ENCODE measurements at places on chromosomes 3 and 15.
A peak's percentile ranks its signal among the peaks of the same experiment; 100 is the strongest.

- no peak for DNase-seq
These were observed 126.2 kb upstream of the ATP10A start for GRCh38 chr15:25989327-25989726.

GRCh38 chr3:119194237-119195150 lies 21.1 kb downstream of the UPK1B start:
- peak; percentile 34 for DNase-seq

GRCh38 chr15:57686657-57687056 lies 19.9 kb upstream of the POLR2M start:
- no peak for DNase-seq

DNA sequence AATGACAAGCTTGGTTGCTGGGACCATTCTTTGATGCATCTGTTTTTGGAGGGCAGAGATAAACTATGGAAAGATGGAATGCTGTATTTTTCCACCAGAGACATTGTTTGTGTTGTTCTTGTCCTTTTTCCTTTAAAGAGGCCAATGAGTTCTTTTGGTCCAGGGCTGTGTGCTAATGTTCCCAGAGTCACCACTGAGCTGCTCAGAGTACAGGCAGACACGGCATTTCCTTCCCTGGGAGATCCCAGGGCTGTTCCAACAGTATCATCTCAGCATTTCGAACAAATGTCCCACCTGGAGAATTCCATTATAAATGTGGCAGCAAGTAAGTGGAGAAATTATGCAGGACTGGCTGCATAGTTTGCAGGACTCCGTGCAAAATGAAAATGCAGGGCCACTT lies 190.6 kb downstream of the IL20RB start:
- DNase-seq: no peak

DNA sequence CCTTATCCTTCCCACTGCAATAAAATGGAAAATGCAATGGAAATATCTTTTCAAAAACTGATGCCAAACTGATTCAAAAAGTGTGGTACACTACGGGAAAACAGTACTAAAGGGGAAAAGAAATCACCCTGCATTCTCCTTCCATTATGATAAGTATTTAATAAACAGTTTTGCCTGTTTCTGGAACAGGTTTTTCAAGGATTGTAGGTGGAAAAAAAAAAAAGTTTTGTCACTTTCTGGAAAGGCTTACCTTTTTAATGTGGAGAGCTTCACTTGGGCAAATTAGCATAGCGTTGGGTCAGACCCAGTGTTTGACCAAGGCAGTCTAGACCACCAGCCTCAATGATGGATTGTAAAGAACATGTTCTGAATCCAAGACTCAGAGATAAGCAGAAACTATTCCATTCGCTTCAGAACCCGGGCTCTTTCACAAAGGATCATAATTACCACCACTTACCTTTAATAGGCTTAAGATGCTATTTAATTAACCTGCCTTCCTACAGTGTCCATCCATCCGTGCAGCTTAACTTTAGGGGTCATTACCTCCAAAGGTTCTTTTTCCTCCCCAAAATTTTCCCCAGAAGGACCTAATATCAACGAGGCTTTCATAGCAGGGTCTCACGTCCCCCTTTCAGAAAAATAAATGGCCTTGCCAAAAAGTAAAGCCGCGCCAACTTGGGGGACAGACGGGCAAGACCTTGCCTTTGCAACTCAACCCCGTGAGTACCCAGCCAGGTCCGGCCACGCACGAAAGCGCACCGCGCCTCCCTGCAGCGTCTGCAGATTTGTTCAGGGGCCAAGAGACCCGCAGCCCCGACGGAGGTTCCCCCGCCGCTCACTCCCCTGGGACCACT lies 1.0 kb downstream of the DCBLD2 start:
- DNase-seq: no peak

- no peak for DNase-seq
These were observed 233.4 kb downstream of the ITPR1 start for GRCh38 chr3:4726549-4726948.

GRCh38 chr15:101390462-101390861 lies 95.4 kb upstream of the SNRPA1 start:
- DNase-seq: no peak

DNA sequence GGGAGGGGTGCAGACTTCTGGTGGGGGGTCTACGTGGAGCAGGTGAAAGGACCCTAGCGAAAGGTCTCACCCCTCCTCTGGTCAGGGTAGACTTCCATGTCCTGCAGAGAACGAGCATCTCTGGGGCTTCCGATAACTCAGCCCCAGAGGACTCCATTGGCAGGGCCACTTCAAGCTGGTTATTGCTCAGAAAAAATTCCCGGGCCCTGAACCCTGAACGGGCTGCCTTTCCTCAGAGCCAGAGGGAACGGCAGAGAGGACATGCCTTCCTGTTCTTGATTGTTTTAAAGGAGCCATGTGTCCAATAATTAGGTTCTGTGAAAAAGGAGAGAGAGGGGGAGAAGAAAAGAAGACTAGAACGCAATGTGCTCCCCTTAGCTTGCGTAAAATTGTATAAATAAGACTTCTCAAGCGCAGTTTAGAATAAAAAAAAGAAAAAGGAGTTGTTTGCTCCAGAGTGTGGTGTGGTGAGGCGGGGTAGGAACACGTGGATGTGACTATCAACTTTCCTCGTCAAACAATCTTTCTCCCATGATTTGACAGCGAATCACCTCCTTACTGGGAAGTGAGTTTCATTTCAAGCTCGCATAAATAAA lies 193.4 kb upstream of the UBE2E1 start:
- DNase-seq: no peak

DNA sequence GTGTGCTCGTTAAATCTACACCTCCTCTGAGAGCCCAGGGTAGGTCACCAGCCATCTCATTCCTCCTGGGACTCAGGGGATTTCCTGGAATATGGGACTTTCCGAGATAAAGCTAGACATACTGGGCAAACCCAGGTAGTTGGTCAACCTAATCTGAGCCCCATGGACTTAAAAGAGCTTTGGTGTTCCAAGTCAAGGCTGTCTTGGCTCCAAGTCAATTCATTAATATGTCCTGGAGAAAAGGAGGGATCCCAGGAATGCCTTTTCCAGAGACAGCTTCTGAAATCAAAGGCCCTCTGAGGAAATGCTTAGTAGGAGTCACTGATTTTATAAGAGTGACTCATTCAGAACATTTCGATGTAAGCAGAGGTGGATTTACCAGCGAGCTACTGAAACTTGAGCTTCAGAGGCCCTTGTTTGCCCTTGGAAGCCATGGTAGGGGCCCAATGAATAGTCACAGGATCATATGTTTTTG lies 137.3 kb upstream of the UBE2E1 start:
- DNase-seq: peak; percentile 80

- no peak for DNase-seq
These were observed 270.6 kb downstream of the PTPRG start for GRCh38 chr3:61831973-61832372.

- DNase-seq: peak; percentile 88
These were observed 56.2 kb downstream of the NBEAL2 start for GRCh38 chr3:47035645-47036044.

DNA sequence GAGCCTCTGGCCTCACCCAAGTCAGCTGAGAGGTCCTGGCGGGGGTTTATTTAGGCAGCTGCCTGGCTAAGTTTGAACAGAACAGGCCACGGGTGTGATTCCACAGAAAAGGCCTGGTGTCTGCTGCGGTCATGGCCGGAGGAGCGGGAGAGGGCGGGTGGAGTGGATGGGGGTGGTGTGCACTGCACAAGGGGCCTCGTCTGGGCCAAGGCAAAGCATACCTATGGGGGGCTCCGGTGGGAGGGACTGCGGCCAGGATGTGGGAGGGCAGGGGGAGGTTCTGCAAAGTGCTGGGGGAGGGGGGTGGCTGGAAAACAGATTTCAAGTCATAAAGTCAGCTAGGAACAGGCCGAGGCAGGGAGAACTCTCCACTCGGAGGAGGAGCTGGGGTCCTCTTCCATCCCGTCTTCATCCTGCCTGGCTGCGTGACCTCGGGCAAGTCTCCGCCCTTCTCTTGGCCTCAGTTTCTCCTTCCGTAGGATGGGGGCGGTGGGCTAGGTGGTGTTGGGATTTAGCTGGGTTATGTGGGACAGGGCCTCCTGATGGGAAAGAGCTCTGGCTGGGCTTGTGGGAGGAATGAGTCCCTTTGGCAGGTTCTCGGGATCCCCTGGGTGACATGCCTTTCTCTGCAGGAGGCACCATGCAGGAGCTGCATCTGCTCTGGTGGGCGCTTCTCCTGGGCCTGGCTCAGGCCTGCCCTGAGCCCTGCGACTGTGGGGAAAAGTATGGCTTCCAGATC lies 878 bp downstream of the ISLR start:
- no peak for DNase-seq

DNA sequence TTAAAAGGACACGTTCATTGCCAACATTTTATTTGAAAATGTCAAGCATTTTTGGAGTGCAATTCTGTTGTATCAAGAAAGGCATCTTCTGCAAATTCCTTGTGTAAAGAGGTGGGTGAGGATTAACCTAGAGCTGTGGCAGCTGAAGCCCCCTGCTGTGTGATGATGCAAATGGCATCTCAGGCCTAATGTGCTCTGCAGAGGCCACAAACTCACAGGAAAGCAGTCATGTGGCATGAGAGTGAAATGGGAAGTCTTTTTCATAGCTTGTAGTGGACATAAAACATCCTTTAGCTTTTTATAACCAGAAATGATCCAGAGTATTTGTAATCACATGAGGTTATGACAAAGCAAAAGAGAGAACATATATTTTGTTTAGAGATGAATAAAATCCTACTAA lies 6.4 kb downstream of the CADM2 start:
- DNase-seq: no peak

GRCh38 chr15:58608129-58608590 lies 141.3 kb downstream of the ADAM10 start:
- no peak for DNase-seq

DNA sequence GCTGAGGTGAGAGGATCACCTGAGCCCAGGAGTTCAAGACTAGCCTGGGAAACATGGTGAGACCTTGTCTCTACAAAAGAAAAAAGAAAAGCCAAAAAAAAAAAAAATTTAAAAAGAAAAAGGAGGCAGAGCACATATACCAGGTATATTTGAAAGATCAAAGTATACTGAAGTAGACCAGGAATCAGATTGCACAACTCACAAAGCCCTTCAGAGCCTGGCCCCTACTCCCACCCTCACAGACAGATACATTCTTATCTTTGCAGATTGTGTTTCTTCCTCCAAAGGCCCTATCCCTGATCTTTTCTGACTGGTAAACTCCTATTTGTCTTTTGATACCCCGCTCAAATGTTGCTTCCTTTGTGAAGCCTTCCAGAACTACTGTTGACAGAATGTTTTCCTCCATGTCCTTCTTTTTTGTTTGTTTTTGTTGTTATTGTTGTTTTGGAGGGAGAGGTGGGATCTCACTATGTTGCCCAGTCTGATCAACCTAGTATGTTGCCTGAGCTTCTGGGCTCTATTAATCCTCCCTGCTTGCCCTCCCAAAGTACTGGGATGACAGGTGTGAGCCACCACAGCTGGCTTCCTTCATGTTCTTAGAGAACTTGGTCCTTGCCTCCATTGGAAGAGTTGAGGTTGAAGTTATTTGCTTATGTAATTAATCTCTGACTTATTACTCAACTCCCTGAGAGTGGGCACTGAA lies 9.8 kb upstream of the ITGB5 start:
- no peak for DNase-seq

- DNase-seq: no peak
These were observed 575.8 kb downstream of the FHIT start for GRCh38 chr3:60675424-60675823.

DNA sequence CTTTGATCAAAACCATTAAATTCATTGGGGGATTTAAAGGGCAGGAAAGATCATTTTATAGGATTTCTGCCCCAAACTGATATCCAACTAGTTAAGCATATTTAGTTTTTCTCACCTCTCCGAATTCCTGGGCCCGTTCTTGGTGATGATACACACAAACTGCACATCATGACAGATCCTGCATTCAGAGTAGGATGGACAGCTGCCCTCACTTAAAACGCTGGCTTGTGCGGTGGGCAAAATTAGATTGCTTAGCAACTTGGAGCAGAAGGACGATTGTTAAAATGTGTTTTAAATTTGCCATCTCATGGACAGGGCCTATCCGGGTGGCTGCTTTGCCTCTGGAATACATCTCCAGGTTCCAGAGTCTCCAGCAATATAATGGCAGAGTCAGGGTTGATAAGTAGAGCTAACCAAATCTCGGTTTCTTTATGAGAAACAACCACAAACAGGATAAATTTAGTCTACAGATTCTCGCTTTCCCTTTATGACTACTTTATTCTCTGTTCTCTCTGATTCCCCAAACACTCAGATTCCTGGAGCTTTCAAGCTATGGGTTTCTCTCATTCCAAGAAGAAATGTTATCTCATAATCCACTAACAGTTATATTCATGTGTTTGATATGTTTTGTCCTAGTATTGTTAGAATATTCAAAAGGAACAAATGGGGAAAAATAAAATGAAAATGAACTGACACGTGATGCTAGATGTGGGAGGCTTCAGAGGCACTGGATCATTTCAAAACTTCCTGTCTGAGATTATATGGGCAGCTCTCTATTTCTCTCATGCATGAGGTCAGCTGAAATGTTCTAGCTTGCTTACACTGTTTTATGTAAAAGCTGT lies 1014.1 kb upstream of the SEMA6D start:
- no peak for DNase-seq

DNA sequence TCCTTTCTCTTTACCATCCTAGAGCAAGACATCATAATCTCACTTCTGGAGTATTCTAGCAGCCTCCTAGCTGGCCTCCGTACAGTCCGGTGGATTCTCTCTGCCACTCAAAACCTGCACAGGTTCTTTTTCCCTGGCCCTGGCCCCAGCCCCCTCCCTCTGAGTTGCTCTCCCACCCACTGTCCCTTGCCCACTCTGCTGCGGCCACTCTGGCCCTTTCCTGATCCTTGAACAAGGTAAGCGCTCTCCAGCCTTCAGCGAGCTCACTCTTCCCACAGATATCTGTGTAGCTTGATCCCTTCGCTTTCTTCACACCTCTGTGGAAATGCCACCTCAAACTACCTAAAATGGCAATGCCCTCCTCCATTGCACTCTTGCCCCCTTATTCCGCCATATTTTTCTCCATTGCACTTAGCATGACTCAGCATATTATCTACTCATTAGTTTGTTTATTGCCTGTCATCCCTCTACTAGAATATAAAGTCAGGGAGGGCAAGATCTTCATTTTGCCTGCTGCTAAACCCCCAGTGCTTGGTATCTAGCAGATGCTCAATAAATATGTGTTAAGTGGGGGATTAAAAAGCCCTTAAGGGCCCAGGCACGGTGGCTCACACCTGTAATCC lies 65.6 kb upstream of the ATP13A3 start:
- DNase-seq: no peak

DNA sequence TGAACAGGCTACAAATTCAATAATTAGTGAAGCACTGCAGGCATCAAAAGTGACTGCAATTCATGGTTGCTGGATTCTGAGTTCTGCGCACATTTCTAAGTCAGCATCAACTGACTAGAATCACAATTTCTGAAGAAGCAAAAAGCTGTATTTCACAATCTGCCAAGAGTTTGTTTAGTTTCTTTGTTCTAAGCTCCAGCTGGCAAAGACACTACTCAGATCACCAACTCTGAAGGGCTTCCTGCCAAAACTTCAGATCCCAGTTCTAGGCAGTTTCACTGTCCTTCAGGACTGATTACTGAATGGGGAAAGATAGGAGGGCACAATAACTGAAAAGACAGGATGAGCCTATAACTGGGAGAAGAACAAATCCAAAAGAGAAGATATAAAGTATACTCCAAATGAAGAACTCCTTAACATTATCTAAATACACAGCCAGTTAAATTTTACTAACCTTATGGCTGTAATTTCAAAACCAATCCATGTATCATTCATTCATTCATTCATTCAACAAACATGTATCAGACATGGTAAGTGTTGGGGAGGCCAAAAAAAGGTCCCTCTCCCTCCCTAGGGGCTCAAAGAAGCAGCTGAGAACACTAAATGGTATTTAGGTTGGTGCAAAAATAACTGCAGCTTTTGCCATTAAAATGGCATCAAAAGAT lies 17.1 kb downstream of the TJP1 start:
- peak; percentile 91 for DNase-seq

All from adipocyte (in vitro differentiated cells).